ENCODE measurements at places on chromosomes 1 and 21. TPM values are rescaled to one million over a fixed set of nuclear protein-coding genes. Genes with fewer than 3 reads are reported as not detected.
A peak's percentile ranks its signal among the peaks of the same experiment; 100 is the strongest.

DNA sequence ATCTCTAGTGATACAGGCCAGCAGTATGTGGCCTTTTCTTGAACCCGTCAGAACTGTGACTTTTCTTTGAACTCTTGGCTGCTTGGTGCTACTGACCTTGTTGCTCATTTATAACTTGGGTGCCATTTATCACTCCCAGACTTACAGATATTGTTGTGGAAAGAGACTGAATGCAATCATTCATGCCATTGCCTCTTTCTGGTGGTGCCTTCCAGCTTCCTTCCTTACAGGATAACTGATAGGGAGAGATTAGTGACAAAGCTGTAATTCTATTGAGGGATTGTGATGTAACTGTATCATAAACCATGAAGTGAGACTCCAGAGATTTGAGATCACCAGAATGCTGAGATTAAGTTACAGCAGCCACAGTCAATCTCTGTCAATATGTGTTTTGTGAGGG lies 256.5 kb downstream of the USP25 start:
- H3K4me3 ChIP-seq = no peak overlapping the region
- H3K36me3 ChIP-seq = no peaks in the 10 kb centered on the region
- no peak for DNase-seq
- H3K27me3 ChIP-seq = no peaks in the 10 kb centered on the region

GRCh38 chr1:245516284-245516759 lies 361.5 kb downstream of the KIF26B start:
- H3K36me3 ChIP-seq = no peaks in the 10 kb centered on the region
- no peak for DNase-seq
- H3K4me1 ChIP-seq = no peaks in the 10 kb centered on the region
- H3K4me3 ChIP-seq = no peak overlapping the region
- H3K27me3 ChIP-seq = peaks cover 3% of the 10 kb centered on the region
- H3K27ac ChIP-seq = no peak overlapping the region

DNA sequence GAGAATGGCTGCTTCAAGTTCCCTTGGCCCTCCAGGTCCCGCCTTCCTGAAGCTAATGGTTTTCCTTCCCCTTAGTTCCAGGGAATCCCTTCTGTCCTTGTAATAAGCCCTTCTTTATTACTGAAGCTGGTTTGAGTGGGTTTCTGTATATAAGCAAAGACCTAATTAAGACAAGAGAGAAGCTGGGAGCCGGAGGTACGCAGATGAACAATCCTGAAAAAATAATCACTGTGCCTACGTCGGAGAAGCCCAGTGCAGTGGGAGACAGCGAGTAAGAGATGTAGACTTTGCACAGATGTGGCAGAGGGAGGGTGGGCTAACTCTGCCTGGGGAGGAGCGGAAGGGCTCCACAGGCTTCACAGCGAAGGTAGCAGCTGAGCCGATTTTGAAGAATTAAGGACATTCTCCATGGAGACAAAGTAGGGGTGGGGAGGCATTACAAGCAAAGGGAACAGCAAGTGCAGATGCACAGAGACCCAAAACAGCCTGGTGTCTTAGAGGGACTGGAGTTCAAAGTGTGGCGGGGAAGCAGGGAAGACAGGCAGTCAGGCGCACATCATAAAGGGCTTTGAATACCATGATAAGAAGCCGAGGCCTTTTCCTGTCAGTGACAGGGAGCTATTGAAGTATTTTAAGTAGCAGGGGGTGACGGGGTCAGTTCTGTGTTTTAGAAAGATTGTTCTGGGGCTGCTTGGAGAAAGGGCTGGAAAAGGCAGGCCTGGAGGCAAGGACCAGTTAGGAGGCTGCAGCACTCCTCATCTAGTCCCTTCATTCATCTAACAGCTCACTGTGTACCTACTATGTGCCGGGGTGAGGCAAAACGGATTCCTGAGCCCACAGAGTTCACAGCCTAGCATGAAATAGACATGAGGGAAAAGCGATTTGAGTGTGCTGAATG lies 6.5 kb downstream of the RIMS3 start:
- no peaks in the 10 kb centered on the region for H3K36me3 ChIP-seq
- no peak overlapping the region for H3K27ac ChIP-seq
- H3K4me1 ChIP-seq = no peaks in the 10 kb centered on the region
- DNase-seq = no peak
- H3K27me3 ChIP-seq = no peaks in the 10 kb centered on the region

TLR5 gene
- not detected for total RNA-seq

DNA sequence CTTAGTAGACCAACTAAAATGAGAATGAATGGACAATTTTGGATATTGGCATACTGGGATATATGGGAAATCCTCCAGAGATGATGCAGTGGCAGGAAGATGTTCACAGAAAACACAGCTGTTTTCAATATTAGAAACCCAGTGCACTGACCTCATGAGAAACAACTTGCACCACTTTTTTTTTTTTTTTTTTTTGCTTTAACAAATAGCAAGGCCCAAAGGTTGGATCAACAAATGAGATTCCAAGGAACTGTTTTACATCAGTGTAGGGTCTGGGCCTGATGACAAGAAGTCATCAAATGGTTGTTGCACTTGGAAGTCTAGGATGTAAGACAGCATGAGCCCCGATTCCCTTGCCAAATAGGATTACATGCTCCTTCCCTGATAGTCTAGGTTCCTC lies 110.7 kb downstream of the SLC25A24 start:
- H3K27ac ChIP-seq = no peak overlapping the region
- no peaks in the 10 kb centered on the region for H3K27me3 ChIP-seq
- no peak overlapping the region for H3K4me3 ChIP-seq
- DNase-seq = no peak
- no peaks in the 10 kb centered on the region for H3K4me1 ChIP-seq

GRCh38 chr1:220544901-220545303 lies 17.0 kb downstream of the MARK1 start:
- no peak overlapping the region for H3K4me3 ChIP-seq
- H3K4me1 ChIP-seq = no peaks in the 10 kb centered on the region
- H3K27ac ChIP-seq = no peak overlapping the region
- no peaks in the 10 kb centered on the region for H3K36me3 ChIP-seq

DNA sequence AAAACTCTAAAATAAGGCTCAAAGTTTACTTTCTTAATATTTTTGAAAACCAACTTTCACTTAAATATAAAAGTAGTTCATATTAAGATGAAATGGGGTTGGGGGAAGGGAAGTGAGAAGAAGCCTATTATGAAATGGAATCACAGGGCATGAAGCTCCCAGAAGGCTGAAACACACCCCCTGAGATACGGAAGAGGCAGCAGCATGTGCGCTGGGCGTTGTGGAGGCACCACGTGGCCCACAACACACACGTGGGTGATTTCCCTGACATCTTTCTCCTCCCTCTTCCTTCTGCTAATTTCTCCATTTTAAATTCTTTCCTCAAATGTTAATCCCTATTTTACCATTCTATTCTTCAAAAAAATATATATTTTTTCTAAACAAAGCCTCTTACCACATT lies 35.6 kb upstream of the SEC16B start:
- no peaks in the 10 kb centered on the region for H3K4me1 ChIP-seq
- DNase-seq = no peak
- no peaks in the 10 kb centered on the region for H3K36me3 ChIP-seq
- no peaks in the 10 kb centered on the region for H3K27me3 ChIP-seq

DNA sequence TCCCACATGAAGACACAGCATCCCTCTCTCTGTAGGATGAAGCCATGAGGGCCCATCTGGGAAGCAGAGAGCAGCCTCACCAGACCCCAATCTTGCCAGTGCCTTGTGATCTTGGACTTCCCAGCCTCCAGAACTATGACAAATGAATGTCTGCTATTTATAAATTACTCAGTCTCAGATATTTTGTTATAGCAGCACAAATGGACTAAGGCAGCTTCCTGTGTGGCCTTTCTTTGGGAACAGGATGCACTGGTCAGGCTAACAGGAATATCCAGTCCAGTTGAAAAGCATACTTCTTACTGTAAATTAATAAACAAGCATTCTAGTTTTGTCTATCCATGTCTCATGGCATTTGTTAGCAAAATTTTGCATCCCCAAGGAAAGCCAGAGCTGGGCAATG lies 134.1 kb upstream of the ETV3 start:
- H3K4me1 ChIP-seq = peaks cover 38% of the 10 kb centered on the region
- DNase-seq = no peak
- no peaks in the 10 kb centered on the region for H3K36me3 ChIP-seq
- no peak overlapping the region for H3K27ac ChIP-seq
- no peak overlapping the region for H3K4me3 ChIP-seq

GRCh38 chr21:36400719-36401118 lies 15.5 kb downstream of the CHAF1B start:
- H3K36me3 ChIP-seq = no peaks in the 10 kb centered on the region
- H3K27me3 ChIP-seq = no peaks in the 10 kb centered on the region
- no peak for DNase-seq
- no peak overlapping the region for H3K4me3 ChIP-seq
- no peak overlapping the region for H3K27ac ChIP-seq

CTH gene
- 3.9 TPM for total RNA-seq

GRCh38 chr1:41435570-41436178 lies 48.8 kb downstream of the EDN2 start:
- no peak overlapping the region for H3K4me3 ChIP-seq
- no peaks in the 10 kb centered on the region for H3K36me3 ChIP-seq
- H3K27me3 ChIP-seq = no peaks in the 10 kb centered on the region
- H3K4me1 ChIP-seq = no peaks in the 10 kb centered on the region

DNA sequence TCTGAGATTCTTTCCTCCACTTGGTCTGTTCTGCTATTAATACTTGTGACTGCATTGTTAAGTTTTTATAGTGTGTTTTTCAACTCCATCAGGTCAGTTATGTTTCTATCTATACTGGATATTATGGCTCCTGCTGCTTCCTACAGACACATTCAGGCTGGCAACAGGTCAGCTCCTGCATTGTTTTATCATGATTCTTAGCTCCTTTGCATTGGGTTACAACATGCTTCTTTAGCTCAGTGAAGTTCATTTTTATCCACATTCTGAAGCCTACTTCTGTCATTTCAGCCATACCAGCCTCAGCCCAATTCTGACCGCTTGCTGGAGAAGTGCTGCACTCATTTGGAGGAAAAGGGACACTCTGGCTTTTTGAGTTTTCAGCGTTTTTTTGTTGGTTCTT lies 37.3 kb upstream of the F3 start:
- H3K36me3 ChIP-seq = no peaks in the 10 kb centered on the region
- no peak overlapping the region for H3K27ac ChIP-seq
- no peak overlapping the region for H3K4me3 ChIP-seq
- H3K27me3 ChIP-seq = no peaks in the 10 kb centered on the region
- DNase-seq = no peak

- no peaks in the 10 kb centered on the region for H3K4me1 ChIP-seq
- H3K27me3 ChIP-seq = no peaks in the 10 kb centered on the region
Measured at GRCh38 chr1:182888736-182889531, 49.8 kb downstream of the DHX9 start.

RGS8 gene
- not detected for total RNA-seq

DNA sequence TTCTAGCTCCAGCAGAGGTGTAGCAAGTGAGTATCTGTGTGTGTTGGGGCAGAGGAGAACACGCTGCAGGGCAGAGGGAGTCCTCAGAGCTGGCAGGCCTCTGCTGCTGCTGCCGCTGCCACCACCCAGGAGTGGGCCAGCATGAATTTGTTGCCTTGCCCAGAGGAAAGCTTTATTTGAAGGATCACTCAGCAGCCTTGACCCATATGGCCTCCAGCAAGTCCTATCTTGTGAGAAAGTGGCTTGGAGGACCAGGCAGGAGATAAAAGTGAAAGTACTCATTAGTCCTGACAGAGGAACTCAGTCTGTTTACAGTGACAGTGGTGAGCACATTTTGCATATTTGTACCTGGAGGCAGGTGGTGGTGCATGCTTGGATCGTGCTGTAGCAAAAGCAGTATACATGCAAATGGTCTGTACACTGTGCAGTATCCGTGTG lies 3.1 kb downstream of the TRAF5 start:
- H3K4me3 ChIP-seq = peak overlapping the region; percentile 69
- peak; percentile 81 for DNase-seq
- H3K4me1 ChIP-seq = peaks cover 90% of the 10 kb centered on the region

RGS7 gene
- 0.15 TPM for total RNA-seq
